ENCODE measurements at places on chromosomes 7 and 10.

- no peak for DNase-seq
Observed at GRCh38 chr7:74070619-74070921, 13.0 kb upstream of the LIMK1 start.

DNA sequence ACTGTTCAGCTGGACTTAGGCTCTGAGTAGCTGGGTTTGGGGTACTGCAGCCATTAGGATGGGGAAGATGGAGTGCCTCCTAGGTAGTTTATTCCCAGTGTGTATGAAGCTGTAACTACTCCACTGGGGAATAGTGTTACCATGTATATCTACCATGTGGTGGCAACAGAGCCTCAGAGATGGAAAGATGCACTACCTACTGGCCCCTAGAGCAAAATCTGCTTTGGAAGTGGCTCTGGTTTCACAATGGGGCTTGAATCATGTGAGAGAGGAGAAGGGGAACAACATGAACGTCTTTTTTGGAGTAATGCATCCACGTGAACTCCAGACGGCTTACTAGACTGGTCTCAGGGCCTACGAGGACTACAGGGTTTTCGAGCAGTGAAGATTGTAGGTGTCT lies 167.3 kb downstream of the CALCR start:
- no peak for DNase-seq

- DNase-seq, result no peak
Observed at GRCh38 chr10:17740668-17741067, 11.3 kb upstream of the TMEM236 start.

DNA sequence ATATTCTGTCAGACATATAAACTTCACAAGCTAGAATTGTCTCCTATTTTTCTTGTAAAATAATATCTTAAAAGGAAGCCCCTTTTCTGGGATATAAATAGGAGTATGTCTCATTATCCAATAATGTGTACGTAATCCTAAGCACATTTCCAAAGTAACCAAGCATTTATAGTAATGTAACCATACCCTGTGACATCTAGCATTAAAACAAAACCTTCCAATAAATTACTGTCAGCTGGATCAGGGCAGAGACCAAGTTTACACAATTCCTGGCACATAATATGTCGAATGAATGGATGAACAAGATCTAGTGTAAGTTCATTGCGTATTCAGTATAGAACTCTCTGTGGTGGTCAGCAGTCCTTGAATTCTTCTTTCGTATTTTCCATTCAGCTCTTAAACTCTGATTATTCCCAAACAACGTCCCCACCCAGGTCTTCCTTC lies 14.3 kb downstream of the CPED1 start:
- DNase-seq, result no peak

DNA sequence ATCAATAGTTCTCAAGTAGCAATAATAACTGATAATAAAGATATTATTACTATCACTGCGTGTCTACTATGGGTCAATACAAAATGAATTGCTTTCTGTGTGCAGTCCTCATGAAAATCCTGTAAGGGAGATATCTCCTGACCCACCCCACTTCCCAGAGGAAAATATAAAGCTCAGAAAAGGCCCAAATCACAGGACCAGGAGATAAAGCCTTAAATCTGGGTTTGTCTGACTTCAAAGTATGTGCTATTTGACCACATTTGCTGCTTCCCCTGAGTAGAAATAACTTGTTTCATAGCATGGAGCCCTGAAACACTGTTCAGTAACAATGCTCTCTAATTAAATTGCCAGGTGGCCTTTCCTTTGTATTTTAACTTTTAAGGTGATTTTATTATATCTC lies 174.1 kb downstream of the JAZF1 start:
- DNase-seq, result no peak

DNA sequence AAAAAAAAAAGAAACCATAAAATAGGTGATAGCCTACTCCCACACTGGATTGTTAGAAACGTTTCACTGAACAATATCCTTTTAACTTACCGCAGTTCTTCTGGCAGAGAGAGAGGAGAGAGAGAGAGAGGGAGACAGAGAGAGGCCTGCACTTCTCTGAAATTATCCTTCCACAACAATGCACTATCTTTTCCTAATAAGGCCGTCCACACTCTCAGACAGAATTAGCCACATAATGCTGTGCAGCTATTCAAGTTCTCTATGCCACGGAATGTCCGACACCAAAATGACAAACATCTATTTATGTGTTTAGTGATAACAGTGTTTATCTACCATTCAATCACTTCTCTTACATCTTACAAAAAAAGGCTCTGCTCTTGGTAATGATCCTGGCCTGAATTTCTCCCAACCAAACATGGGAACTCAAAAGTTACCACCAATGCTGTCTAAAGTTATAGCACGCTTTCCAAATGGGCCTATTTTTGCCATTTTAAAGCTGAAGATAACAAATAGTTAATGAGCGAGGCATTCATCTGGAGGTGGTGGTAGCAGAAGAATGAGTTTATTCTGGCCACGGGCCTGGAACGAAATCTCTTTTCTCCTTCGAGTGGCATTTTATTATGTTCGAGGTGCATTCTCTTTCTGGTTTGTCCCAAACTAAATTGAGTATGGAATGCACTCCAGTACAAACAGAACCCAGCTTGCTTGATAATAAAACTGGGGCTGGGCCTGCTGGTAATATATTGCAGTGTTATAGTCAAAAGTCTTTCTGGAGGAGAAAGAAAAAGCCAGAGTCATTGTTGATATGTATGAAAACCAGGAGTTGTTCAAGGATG lies 160.2 kb upstream of the SVIL start:
- no peak for DNase-seq

DNA sequence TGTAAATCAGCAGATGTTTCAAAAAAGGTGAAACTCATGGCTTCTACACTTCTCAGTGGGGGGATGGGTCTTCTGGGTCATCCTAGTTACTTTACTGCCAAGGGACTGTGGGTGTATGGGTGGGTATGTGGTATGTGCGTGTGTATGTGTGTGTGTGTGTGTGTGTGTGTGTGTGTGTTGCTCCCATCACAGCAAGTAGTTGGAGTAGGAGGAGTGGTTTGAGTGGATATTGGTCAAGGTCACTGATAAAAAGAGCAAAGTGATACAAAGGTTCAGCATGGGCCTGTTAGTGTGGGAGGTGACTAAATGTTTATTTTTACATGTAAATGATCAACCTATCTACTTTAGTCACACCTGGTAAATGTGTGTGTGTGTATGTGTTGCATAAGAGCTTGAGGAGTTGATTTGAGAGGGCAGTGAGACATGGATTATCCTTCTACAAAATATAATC lies 11.8 kb upstream of the COBL start:
- no peak for DNase-seq

GRCh38 chr10:27774831-27775230 lies 29.2 kb upstream of the MKX start:
- no peak for DNase-seq

DNA sequence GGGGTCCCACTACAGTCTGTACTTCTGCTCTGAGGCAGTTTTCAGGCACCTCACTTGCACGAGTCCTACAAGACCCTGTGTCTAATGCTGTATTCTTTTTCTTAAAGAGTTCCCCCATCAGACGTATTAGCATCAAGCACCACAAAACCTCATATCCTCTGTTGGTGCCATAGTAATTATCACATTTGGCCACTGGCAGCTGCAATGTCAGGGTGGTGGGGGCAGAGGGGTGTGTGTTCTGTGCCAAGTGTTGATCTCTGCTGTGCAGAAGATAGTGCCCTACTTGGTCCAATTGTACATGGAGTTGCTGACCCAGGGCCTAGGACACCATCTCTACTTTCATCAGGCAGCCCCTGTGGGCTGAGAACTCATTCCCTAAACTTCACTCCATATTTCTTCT lies 20.0 kb upstream of the JAZF1 start:
- no peak for DNase-seq
